ENCODE measurements at places on chromosomes 12 and 14.

GRCh38 chr12:48768147-48768546, 20.7 kb downstream of the ADCY6 start:
- no peak for DNase-seq

DNA sequence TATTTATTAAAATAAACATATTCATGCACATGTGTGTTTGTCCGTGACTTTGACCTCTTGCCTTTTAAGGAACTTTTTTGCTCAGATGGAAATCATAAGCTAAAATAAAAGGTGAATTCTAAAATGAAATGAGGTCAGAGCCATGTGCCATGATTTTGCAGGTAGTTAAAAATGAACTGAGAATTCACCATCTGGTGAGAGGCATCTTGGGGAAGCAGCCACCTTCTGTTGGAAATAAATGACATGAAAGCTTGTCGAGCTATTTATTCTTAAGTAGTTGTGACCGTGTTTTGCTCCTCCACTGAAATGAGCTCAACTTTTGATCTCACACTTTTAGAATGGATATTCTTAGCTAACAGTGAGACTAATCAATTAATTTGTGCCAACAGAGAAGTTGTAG, 56.8 kb upstream of the CNOT2 start:
- no peak for DNase-seq

DNA sequence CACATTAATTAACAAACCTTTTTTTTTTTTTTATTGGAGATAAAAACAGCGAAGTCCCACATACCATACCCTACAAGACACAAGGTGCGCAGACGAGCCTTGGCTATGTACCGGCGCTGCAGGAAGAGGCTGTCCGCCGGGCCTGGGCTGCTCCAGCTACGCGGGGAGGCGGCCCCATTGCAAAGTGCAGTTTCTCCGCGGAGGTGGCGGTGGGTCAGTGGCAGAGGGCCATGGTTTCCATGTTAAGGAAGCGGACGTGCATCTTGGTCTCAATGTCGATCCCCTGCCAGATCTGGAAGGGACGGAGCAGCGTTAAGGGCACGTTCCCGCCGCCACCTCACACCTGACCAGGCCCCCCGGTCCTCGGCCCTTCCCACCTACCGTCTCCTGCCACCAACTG, 60.3 kb downstream of the TESC start:
- DNase-seq = no peak

- no peak for DNase-seq
These were observed 107.5 kb downstream of the GPATCH2L start for GRCh38 chr14:76259029-76259735.

GRCh38 chr12:26833743-26834490, 923 bp upstream of the ITPR2 start:
- no peak for DNase-seq

GRCh38 chr14:104536942-104537612, 42.5 kb upstream of the C14orf180 start:
- no peak for DNase-seq

DNA sequence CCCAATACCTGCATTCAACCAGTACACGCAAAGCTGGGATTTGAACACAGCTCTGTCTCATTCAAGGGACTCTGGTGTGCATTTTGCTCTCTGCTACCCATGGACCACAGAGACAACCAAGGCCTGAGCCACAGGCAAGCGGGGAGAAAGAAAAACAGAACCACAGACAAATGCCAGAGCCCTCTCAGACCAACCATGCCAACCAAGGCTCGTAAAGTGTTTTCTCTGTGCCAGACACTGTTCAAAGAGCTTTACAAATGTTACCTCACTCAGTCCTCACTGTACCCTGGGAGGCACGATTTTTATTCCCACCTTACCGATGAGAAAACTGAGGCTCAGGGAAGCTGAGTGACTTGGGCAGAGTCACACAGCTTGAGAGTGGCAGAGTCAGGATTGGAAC, 32.4 kb upstream of the EML1 start:
- no peak for DNase-seq

DNA sequence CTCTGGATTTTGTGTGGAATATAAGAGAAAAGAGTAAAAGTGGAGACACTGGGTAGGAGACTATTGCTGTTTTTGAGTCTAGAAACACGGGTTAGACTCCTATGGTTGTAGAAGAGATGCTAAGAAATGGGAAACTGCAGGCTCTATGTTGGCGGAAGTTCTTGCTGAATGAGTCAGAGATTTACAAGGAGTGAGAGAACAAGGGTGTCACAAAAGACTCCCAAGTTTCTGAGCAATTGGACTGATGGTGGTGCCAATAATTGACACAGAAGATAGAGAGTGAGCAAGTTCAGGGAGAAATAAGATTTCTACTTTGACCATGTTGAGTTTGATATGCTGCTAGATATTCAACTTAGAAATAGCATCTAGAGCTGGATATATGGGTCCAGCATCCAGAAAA, 2.6 kb upstream of the PRKD1 start:
- DNase-seq = no peak

GRCh38 chr12:66405395-66405794, 103.1 kb downstream of the HELB start:
- DNase-seq = no peak

DNA sequence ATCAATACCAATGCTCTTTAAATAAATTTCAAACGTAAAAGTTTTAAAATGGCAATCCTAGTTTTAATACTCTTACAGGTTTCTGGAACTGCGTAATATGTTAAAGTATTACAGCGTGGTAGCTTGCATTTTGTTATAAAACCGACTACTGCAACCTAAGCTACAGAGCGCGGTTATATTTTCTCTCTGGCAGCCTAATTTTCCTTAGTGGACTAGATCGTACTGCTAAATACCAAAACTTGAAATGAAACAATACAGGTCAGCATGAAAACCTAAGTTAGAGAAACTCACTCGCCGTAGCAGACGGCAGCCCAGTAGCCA, 1.2 kb downstream of the CCDC92 start:
- no peak for DNase-seq

DNA sequence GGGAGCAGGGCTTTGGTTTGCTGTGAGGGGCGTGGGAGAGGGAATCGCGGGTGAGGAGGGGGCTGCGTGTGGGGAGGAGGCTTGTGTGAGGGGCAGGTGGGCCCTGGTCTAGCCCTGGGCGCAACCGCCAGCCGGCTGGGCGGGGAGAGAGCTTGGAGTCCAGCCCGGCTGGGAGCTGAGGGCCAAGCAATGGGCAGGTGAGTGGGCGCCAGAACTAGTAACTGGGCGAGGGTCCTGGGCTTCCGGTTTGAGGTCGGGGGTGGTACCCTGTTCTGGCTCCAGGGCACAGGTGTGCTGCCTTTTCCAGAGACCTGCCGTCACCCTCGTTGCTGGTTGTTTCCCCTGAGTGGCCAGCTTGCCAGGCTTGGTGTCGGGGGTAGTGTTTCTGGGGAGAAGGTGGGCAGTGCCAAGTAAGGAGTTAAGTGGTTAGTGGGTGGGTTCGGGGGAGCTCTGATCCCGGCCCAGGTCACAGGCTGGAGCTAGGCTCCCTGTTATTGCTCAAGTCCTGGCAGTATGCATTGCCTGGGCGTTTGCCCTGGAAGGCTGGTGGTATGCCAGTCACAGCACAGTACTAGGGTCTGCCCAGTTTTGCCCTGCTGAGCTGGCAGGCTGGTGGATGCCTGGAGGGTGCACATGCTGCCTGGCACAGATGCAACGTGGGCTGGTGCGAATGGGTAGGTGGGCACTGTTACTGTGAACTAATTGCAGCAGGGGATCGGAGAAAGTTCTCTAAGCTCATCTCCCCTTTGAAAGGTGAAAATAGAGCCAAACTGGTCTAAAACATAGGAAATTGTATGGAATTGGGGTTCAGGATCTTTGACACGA, 683 bp downstream of the CIPC start:
- DNase-seq = no peak

- DNase-seq = no peak
These were observed 121.2 kb downstream of the DIP2B start for GRCh38 chr12:50626026-50626425.

DNA sequence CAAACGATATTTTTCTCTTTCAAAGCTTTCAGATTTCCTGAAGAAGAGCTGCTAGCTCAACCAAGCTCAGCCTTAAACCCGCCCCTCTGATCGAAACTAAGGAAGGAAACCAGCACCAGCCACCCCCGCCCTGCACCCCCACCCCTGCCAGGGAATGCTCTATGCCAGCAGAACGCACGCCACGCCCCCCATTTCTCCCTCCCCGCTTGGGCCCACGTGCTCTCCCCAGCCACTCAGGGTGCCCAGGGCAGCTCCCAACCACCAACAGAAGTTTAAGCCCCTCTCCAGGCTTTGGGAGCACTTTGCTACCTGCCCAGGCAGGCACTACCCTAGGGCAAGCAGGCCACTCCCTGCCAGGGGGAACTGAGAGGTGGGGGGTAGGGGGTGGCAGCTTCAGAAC, 18.8 kb upstream of the KRT78 start:
- DNase-seq = peak; percentile 14

DNA sequence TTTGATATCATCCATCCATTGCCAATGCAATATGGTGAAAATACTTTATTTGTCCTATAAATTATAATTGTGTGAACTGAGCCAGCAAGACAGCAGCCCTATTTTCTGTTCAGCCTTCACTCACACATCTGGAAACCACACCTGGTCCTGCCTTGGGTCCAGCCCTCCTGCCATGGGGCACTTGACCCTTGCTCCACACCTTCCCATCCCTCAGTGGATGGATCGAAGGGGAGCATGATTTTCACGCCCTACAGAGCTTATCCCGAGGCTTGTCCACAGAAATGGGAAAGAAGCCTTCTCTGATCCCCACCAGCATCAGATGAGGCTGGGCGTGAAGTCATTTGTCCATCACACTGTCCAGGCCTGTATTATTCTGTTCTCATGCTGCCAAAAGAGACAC, 10.1 kb downstream of the TMEM132D start:
- DNase-seq = no peak

DNA sequence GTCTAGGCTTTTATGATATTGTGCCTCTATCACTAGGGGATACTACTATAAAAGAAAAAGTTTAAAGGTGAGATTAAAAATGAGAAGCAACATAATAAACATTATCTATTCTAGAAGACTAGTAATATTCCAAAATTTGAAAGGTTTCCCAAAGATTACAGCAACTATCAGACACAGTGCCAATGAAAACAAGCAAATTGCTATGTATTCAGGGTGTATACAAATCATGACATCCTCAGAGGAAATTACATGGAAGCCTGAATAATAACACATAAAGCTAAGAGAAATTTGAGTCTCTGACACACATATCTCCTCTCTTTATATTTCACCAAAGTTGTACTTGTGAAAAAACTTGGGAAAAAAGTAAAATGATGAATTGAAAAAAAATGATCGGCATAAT, 327.0 kb downstream of the SEC23A start:
- no peak for DNase-seq

DNA sequence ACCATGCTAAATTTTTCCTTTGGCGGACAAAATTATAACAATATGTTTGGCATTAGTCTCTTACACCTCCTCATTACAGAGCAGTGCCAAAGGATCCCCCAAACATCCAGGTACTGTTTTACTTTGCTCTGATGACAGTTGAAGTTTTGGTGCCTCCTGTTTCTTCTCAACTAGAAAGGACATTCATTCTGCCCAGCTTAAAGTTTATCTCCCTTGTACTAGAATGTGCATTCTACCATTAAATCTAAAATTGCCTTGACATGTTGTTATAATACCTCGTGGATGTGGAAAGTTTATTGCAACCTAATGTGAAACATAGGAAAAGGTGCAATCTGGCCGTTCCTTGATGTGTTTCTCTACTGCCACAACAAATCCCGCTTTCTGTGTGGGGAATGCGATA, 173.4 kb downstream of the KITLG start:
- no peak for DNase-seq

GRCh38 chr12:131620946-131621681, 89.8 kb upstream of the SFSWAP start:
- DNase-seq = no peak

DNA sequence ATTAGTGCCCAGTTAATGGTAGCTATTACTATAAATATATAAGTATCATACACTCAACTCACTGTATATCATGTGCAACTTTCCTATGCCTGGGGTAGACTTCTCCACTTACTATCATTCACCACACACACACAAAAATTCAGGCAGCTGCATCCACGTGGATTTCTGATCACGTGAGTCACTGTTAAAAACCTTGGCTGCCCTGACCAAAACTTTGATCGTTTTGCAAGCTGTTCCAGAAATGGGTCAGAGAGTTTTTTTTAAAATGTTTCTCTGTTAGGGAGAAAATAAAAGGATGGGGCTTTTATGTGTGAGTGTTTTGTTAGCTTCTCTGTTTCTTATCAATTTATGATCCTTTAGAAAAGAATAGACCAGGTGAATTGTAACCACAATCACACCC, 198.2 kb upstream of the CNOT2 start:
- no peak for DNase-seq

DNA sequence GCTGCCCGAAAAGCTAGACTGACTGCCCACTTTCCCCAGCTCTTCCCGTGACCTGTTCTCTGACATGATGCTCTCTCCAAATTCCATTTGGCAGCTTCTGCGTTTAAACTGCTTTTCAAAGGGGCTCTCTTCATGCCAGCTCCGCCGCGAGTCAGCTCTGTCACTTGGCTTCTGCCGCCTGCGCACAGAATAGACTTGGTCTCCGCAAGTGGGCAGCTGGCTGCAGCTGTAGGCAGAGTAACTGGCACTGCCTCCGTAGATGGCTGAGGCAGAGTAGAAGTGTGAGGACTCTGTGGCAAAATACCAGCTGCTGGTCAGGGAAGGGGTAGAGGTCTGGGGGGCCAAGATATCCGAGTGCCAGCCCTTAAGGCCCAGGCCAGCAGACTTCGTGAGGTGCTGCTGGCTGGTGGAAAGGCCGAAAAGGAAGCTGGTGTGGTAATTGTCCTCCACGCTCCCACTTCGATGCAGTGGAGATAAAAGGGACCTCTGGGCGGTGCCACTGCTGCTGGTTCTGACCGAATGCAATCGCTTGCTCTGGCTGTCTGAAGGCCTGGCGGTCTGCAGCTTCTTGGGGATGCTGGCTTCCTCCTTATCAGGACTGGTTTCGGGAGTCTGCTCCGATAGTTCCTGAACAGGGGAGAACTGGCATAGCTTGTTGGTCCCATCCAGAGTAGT, 85.7 kb downstream of the DUSP16 start:
- no peak for DNase-seq

DNA sequence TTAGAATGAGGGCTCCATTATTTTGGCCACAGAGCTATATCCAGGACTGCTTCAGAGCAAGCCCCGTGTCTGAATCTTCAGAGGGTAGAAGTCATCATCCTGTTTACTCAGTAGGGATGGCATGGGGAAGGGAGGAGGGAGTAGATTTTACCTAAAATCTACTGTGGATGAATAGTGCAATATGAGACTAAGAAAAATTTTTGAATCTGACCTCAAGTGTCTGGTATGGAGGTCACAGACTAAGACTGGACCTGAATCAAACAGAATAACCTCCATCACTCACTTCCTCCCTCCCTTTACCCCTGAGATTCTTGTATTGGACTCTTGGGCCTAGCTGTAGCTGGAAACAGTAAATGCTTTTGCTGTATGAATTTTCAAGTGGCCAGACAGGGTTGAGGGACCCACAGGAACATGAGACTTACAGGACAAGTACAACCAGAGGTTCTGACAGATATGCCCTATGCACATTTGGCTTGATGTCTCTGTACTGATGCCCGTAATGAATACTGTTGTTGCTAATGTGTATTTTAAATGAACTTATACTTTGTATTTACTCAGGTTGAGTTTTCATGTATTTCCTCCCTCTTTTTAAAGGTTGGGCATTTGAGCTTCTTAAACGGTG, 78.5 kb downstream of the CCDC91 start:
- no peak for DNase-seq

Data from activated T-cell treated with anti-CD3 and anti-CD28 coated beads for 24 hours (primary cell).